Fibroblast of villous mesenchyme (primary cell): ENCODE measurements at places on chromosomes 4 and X. TPM values are rescaled to one million over a fixed set of nuclear protein-coding genes. Genes with fewer than 3 reads are reported as not detected.

GC gene
- not detected in 2 replicates for total RNA-seq

GAGE1 gene
- not detected in 2 replicates for total RNA-seq

DMD gene
- 29.0 and 32.4 TPM in 2 replicates for total RNA-seq

PNMA5 gene
- 0.64 TPM in 1 of 2 replicates, not detected in the other for total RNA-seq

MXD4 gene
- total RNA-seq = 43.5 and 44.9 TPM in 2 replicates

SOX3 gene
- total RNA-seq = not detected in 2 replicates

LRCH2 gene
- total RNA-seq = 5.8 and 8.2 TPM in 2 replicates

CTPS2 gene
- total RNA-seq = 9.1 and 11.0 TPM in 2 replicates

NLGN3 gene
- total RNA-seq = 0.32 and 0.43 TPM in 2 replicates

MAGEC3 gene
- total RNA-seq = not detected in 2 replicates

RNF175 gene
- not detected in 2 replicates for total RNA-seq

ARHGAP10 gene
- 41.2 and 41.5 TPM in 2 replicates for total RNA-seq

STOX2 gene
- total RNA-seq = 0.43 and 0.97 TPM in 2 replicates

MAGEA4 gene
- total RNA-seq = not detected in 2 replicates

SOWAHD gene
- total RNA-seq = 0.43 TPM in 1 of 2 replicates, not detected in the other

PDE6B gene
- under 0.01 TPM in 1 of 2 replicates, not detected in the other for total RNA-seq
